ENCODE measurements at places on chromosomes 1 and 21.

- DNase-seq, result peak; percentile 91
Observed at GRCh38 chr1:224497714-224498573, 63.3 kb upstream of the WDR26 start.

- peak; percentile 72 for DNase-seq
Observed at GRCh38 chr1:47241114-47242113, 9.4 kb upstream of the TAL1 start.

DNA sequence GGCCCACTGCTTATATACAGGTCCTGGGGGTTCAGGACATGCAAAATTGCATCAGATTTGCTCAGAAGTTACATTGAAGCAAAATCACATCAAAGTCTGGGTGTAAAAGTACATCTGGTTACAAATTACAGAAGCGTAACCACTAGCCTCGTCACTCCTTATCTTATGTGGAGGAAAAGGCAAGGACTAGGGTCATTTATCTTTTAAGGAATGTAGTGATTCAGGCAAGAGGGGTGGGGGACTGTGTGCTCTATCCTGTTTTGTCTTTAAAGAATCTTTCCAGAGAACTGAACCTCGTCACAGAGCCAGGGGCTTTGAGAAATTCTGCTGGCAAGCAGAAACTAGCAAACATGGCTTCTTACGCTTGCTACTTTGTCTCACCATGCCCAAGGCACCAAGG lies 61.1 kb upstream of the RAB4A start:
- DNase-seq, result no peak

DNA sequence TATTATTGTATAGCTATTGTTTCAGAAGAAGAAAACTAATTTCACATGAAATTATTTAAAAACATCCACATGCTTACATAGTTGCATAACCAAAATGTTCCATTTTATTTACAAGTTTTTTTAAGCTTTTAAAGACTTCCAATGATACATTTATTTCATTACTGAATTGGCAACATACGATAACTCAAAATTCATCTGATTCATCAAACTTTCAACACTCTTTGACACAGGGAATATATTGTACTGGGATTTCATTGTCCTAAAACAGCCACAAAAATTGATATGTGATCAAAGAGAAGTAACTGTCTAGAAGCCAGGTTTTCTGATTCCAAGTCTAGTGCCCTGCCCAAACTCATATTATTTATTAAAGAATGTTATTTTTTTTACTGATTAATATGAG lies 131.4 kb upstream of the USP24 start:
- no peak for DNase-seq

DNA sequence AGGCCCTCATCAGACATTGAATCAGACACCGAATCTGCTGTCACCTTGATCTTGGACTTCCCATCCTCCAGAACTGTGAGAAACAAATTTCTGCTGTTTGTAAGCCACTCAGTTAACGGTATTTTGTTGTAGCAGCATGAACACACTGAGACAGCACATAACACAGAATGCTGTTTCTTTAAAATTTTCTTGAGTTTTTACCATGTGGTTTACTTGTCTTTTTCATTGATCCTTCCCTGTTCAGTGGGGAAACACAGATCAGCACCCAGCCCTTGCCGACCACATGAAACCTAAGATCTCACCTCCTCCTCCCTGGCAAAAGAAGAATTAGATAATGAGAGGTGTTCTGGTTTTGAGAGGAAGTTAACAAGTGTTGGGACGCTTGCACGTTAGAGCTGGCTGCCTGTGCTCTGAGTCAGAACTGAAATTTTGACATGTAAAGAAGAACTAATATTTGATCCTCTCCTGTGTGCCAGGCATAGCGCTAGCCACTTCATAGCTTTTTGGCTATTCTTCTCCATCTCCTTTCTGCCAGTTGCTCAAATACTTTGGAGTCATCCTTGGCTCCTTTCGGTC lies 179.6 kb downstream of the DHRS3 start:
- DNase-seq, result peak; percentile 46

DNA sequence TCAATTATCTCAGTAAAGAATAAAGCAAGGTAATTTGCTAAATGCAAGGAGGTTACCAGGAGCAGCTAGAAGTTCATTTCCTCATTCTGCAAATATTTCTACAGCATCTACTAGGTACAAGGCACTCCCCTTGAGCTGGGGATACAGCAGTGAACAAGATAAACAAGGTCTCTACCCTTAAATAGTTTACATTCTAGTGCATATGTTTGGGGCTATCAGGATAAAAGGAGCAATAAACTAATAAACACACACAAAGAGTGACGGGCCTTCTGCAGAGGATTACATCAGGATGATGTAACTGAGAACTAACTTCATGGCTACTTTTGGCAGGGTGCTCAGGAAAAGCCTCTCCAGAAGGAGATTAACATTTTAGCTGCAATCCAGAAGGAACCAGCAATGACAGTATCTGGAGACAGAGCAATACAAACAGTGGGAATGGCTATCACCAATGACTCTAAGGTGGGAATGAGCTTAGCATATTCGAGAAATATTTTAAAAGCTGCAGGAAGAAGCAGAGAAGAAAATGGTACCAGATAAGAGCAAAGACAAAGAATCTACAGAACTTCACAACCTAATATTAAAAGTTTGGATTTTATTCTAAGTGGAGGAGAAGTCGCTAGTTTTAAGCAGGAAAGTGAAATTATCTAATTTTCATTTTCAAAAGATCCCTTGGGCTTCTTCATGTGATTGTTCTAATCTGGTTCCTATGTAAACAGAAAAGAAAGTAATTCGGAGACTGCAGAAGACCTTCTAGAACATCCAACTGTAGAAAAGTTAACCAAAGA lies 25.8 kb downstream of the TP53BP2 start:
- no peak for DNase-seq

GRCh38 chr1:31396633-31397351 lies 16.2 kb upstream of the SERINC2 start:
- no peak for DNase-seq

Data from common myeloid progenitor, CD34-positive (primary cell).